Nephron progenitor cell (in vitro differentiated cells): ENCODE measurements at places on chromosomes 12 and 14.

DNA sequence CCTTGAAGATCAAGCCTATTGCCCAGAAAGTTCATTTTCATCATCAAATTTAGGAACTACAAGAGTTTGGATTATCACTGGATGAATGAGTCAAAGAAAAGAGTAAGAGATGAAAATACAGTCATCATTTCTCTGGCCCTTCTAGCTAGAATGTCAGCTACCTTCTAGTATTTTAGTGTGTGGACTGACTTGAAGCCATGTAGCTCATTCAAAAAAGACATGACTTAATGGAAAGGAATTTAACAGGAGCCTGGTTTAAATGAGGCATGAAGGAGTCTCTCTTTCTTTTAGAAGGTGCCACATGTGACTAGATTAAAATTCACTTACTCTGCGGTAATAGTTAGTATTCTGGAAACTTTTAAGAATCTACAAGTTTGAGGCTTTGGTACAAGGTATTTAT, 7.1 kb downstream of the PTHLH start:
- DNase-seq, result no peak
- H3K4me3 ChIP-seq, result no peak overlapping the region
- peaks cover 17% of the 10 kb centered on the region for H3K4me1 ChIP-seq

DNA sequence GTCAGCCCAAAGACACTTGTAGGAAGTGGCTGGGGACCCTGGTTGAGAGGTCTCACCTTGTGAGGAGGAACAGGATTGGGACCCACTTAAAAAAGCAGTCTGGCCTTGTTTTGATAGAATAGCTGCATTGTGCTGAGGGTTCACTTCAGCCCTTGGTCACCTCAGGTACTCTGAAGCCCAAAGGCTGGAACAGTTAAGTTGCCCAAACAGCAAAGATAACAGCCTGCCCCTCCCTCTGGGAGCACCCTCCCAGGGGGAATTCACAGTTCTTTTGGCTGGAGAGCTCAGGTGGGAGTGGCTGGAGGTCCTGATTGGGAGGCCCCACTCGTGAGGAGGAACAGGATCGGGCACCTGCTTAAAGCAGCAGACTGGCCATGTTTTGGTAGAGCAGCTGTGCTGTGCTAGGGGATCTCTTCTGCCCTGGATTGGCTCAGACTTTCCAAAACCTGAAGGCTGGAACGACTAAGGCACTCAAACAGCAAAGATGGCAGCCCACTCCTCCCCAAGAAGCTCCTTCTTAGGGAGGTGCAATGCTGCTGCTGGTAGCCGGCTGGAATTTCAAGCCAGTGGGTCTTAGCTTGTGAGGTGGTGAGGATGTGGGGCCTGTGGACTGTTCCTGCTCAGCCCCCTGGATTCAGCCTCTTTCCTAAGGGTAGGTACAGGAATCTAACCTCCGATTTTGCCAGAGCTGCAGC, 143.8 kb upstream of the SLC38A2 start:
- no peak overlapping the region for H3K4me3 ChIP-seq
- peaks cover 36% of the 10 kb centered on the region for H3K4me1 ChIP-seq
- H3K36me3 ChIP-seq, result no peaks in the 10 kb centered on the region
- H3K27me3 ChIP-seq, result no peaks in the 10 kb centered on the region

- peaks cover 13% of the 10 kb centered on the region for H3K36me3 ChIP-seq
- H3K27me3 ChIP-seq, result peaks cover 42% of the 10 kb centered on the region
- H3K4me1 ChIP-seq, result peaks cover 73% of the 10 kb centered on the region
These were observed at the start of gene COL2A1 for GRCh38 chr12:48004053-48004941. Gene COL2A1 (minus strand): TSS chr12:48004476. CDS start chr12:48004321, 155 bp downstream.

DNA sequence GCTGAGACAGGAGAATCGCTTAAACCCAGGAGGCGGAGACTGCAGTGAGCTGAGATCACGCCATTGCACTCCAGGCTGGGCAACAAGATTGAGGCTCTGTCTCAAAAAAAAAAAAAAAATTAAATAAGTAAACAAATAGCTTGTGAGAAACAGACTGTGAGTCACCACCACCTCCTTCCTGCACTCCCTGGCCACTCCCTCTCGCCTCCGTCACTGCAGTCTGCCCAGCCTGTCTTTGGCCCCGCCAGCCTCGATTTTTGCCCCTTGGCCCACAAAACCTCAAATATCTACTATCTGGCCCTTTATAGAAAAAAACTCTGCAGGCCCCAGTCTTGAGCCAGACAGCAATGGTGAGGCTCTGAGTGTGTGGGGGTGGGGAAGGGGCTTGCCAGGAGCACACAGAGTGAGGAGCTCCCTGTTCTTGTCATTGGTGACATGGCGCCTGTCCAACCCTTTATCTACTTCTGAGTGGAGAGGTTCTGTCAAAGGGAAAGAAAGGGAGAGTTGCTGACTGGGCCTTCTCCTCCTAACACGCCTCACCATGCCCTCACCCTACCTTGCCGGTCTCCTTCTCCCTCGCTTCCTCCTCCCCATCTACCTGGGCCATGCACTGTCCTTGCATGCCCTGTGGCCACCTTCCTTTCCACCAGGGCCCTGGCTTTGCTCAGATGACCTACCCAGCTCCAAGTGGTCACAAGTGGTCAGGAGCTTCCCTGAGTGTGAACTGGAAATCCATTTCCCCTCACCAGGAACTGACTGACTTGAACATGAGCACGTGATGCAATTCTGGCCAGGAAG, 22.1 kb downstream of the LGMN start:
- H3K27me3 ChIP-seq, result peaks cover 5% of the 10 kb centered on the region
- H3K4me1 ChIP-seq, result no peaks in the 10 kb centered on the region
- no peak overlapping the region for H3K27ac ChIP-seq
- peaks cover 62% of the 10 kb centered on the region for H3K36me3 ChIP-seq
- H3K4me3 ChIP-seq, result no peak overlapping the region
- no peak for DNase-seq

DNA sequence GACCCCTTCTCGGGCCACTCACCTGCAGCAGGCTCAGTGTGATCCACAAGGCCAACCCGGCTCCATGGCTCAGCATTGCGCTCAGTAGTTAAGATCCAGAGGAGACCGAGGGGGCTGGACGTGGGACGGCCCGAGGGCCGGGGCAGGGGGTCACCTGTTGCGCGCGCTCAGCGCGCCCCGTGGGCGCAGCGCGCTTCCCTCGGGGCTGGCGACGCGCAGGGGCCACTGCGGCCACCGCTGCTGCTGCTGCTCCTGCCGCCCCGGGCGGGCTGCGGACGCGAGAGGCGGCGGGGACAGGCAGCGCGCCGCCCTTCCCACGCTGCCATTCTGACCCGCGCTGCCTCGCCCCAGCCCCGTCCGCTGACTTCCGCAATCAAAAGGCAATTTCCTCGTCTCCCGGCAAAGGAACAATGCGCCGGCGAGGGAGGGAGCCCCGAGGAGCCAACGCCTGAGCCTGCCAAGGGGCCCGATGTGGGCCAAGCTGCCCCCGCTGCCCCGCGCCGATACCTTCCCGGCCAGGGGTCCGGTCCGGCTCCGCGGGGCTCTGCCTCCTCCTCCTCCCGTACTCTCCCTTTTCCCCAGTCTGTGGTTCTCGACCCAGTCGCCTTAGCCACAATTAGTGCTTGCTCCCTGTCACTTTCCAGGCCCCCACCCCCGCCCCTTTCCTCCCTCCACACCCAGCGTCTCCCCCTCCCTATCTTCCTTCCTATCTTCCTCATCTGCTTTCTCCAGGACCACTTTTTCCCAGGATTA, 27.3 kb downstream of the PTPRB start:
- H3K27ac ChIP-seq, result no peak overlapping the region
- H3K4me1 ChIP-seq, result peaks cover 14% of the 10 kb centered on the region
- H3K36me3 ChIP-seq, result no peaks in the 10 kb centered on the region
- H3K4me3 ChIP-seq, result peak overlapping the region; percentile 87
- peaks cover 62% of the 10 kb centered on the region for H3K27me3 ChIP-seq

DNA sequence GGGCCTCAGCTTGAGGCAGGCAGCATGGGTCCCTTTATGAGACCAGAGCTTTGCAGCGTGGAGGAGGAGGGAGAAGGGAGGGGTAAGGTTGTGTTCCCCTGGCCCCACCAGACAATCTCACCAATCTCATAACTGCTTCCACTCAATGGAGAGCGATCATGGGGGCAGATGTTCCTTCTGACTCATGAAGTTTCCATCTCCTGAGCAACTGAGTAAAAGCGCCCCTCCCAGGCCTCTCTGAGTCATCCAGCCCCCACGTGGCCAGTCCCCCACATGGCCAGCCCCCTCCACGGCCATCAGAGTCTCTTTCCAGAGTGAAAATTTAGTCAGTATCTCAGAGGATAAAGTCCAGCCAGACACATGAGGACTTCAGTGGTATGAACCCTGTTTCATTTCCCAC, 39.2 kb upstream of the PLXNC1 start:
- peaks cover 13% of the 10 kb centered on the region for H3K27me3 ChIP-seq
- H3K27ac ChIP-seq, result no peak overlapping the region
- H3K4me1 ChIP-seq, result no peaks in the 10 kb centered on the region
- H3K4me3 ChIP-seq, result no peak overlapping the region
- DNase-seq, result no peak
- no peaks in the 10 kb centered on the region for H3K36me3 ChIP-seq

DNA sequence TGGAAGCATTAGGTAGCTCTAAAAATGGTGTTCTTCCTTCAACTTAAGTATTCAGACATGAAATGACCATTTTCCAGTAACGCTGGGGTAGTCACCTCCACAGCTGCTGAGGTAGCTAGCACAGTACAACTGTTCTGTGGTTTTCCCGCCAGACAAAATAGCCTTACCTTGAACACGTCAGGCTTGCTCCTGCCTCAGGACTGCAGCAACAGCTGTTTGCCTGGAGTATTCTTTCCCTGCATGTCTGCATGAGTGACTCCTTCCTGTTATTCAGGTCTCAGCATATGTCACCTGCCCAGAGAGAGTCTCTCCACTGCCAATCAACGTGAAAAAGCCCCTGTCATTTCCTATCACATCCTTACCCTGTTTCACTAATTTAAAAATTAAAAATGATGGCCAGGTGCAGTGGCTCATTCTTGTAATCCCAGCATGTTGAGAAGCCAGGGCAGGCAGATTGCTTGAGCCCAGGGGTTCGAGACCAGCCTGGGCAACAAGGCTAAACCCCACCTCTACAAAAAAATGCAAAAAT, 37.9 kb downstream of the WDR89 start:
- no peaks in the 10 kb centered on the region for H3K27me3 ChIP-seq
- H3K4me3 ChIP-seq, result no peak overlapping the region

GRCh38 chr12:11592484-11592883, 57.0 kb upstream of the ETV6 start:
- DNase-seq, result no peak
- H3K27me3 ChIP-seq, result no peaks in the 10 kb centered on the region

- no peak for DNase-seq
- peak overlapping the region; percentile 70 for H3K27ac ChIP-seq
- H3K4me3 ChIP-seq, result no peak overlapping the region
- H3K4me1 ChIP-seq, result peaks cover 26% of the 10 kb centered on the region
These were observed 13.1 kb upstream of the TMTC1 start for GRCh38 chr12:29796823-29797263.

- peaks cover 4% of the 10 kb centered on the region for H3K36me3 ChIP-seq
- H3K4me3 ChIP-seq, result peak overlapping the region; percentile 44
- peaks cover 32% of the 10 kb centered on the region for H3K4me1 ChIP-seq
- peak overlapping the region; percentile 25 for H3K27ac ChIP-seq
- peaks cover 9% of the 10 kb centered on the region for H3K27me3 ChIP-seq
These were observed 1.9 kb upstream of the GTF2A1 start for GRCh38 chr14:81222691-81223090.

DNA sequence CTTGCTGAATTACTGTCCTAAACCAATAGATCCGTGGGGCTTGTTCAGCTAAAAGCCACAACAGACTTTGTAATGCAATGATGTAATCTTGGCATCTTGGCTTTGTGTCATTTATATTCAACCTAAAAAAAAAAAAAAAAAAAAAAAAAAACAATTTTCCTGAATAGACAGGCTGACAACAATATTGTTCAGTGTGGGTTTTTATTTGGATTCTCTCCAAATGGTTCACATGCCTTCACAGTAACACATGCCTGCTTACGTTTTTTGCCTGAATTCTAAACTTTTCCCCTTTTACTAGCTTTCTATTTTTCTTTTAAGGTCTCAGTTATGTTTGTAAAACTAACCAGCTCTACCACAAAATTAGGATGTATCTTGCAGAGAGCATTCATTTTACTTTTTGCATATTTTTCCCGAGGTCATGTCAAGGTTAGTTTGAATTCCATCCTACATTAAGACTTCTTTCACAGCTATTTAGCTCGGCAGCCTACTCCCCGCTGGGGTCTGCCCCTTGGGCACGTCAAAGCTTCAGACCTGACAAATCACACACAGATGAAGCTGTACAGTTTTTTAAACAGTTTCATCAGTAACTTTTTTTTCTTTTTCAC, 213.7 kb upstream of the NPAS3 start:
- H3K4me1 ChIP-seq, result peaks cover 14% of the 10 kb centered on the region
- no peak for DNase-seq
- no peaks in the 10 kb centered on the region for H3K27me3 ChIP-seq
- H3K4me3 ChIP-seq, result no peak overlapping the region
- H3K27ac ChIP-seq, result no peak overlapping the region

DNA sequence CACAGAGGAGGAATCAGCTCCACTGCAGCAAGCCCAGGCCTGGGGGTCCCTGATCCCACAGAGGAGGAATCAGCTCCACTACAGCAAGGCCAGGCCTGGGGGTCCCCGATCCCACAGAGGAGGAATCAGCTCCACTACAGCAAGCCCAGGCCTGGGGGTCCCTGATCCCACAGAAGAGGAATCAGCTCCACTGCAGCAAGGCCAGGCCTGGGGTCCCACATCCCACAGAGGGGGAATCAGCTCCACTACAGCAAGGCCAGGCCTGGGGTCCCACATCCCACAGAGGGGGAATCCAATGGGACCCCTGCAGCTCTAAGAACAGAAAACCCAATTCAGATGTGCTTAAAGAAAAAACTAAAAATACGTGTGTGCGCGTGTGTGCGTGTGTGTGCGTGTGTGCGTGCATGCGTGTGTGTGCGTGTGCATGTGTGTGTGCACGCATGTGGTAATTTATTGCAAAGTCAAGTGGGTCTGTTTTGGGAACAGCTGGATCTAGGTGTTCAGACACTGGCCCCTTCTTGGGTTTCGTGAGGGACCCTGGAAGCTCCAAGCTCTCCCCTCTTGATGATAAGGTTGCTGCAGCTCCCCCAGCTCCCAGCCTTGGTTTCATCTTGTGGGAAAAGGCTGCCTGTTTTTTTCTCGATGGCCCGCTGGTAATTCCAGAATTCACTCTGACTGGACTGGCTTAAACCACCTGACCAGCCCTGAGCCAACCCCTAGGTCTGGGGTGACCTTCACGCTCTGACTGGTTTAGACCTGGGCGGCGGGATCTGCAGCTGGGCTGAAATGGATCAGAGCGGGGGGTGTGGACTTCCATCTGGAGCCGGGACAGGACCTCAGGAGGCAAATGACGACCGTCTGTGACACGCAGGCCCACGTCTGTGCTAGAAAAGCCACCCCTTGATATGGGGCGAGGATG, 47.1 kb downstream of the GALNT9 start:
- no peak overlapping the region for H3K27ac ChIP-seq
- peaks cover 73% of the 10 kb centered on the region for H3K4me1 ChIP-seq
- H3K27me3 ChIP-seq, result peaks cover 38% of the 10 kb centered on the region
- H3K36me3 ChIP-seq, result no peaks in the 10 kb centered on the region
- peak overlapping the region; percentile 23 for H3K4me3 ChIP-seq
